ENCODE measurements at places on chromosomes 4 and X.
A peak's percentile ranks its signal among the peaks of the same experiment; 100 is the strongest.

DNA sequence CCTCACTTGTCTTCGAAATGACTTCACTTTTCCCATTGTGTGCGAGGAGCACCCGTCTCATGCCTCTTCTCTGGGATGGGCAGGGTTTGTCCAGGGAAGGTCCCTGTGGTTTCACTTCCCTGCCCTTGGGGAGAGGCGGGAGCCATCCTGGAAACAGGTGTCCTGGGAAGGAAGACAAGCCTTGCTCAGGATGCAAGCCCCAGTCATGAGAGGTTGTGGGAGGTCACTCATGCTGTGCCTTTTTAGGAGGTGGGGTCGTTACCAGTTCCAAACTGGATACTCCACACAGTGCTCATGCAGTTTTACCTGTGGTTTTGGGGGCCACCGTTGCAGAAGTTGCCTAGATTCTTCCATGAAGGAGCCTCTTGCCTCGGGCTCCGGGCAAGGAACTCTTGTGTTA, 3.8 kb downstream of the RGS12 start:
- no peak for DNase-seq

- peak; percentile 27 for DNase-seq
Measured at GRCh38 chr4:155094201-155094820, 114.1 kb upstream of the NPY2R start.

DNA sequence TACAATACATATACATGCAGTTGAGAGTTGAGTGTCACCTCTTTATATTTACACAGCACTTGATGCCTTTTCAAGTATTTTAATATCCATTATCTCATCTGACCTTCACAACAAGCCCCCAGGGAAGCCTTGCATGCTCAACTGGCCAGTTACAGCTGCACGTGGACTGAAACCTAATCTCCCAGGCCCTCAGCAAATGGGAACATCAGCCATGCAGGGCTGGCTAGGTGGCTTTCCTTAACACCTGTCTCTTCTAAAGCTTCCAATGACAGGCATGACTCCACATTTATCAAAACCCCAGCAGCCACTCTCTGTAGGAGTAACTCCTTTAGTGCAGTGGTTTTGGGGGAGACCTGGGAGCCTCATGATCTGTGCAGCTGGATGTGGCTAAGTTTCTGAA, 56.4 kb downstream of the PHKA2 start:
- no peak for DNase-seq

GRCh38 chr4:24614881-24615280, 30.5 kb upstream of the DHX15 start:
- DNase-seq = no peak

DNA sequence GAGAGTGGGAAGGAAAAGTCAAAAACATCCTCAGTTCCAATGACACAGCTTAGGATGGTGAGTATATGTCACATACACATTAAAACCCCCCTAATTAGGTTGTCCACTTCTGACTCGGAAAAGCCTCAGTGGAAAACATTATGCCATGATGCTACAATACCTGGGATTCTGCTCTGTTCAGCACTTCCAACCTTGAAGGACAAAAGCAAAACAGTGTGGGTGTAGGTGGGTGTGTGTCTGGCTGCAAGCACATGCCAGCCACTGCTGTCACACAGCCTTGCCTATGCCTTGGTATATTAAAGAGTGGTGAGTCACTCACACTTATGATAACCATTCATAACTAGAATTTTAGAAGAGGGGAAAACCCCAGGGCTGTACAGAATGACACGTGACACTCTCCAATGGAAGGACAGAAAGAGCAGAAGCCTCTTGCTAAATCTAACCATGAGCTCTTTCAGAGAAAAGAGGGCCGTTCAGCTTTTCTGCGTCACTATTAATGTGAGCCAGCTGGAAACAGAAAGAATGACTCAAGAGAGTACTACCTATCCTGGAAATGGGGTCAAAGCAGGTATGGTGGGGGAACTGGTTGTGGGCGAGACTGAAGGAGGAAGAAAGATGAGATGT, 159.6 kb downstream of the TET2 start:
- peak; percentile 37 for DNase-seq

DNA sequence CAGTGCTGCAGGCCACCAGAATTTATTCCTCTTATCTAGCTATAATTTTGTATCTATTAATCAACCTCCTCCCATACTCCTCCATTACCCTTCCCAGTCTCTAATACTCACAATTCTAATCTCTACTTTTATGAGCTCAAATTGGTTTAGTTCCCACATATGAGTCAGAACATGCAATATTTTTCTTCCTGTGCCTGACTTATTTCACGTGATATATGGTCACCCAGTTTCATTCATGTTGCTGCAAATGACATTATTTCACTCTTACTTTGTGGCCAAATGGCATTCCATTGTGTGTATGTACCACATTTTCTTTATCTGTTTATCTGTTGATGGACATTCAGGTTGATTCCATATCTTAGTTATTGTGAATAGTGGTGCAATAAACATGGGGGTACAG, 483.5 kb downstream of the ACTRT1 start:
- DNase-seq = no peak

GRCh38 chrX:55486736-55487135, 2.9 kb downstream of the USP51 start:
- DNase-seq = peak; percentile 30

Data from fibroblast of skin of back (primary cell).